Prostate gland (tissue), 2 donors: ENCODE measurements at places on chromosomes 6 and 20.

DNA sequence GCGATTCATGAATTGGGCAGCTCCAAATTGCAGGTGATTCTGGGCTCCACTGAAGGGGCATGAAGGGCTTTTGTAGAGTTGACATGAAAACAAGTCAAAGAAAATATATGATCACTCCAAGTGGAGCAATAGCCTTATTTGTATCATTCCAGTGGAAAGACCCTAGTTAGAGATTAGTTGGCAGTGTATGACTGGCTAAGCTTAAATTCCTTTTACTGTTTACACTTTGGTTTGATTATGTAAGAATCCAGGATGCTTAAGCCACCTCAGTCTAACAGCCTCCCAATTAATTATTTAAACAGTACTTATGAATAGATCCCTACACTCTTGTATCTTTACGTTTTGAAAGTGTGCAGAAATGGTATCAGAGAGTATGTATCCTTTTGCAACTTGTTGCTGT lies 712.4 kb downstream of the KIF16B start:
- H3K27me3 ChIP-seq: no peaks in the 10 kb centered on the region
- no peaks in the 10 kb centered on the region for H3K4me1 ChIP-seq
- H3K4me3 ChIP-seq: no peak overlapping the region
- no peak for DNase-seq

- H3K4me3 ChIP-seq: no peak overlapping the region
- no peak for DNase-seq
- H3K36me3 ChIP-seq: no peaks in the 10 kb centered on the region
- H3K4me1 ChIP-seq: no peaks in the 10 kb centered on the region
These were observed 1.3 kb upstream of the SMLR1 start for GRCh38 chr6:130825772-130826441.

DNA sequence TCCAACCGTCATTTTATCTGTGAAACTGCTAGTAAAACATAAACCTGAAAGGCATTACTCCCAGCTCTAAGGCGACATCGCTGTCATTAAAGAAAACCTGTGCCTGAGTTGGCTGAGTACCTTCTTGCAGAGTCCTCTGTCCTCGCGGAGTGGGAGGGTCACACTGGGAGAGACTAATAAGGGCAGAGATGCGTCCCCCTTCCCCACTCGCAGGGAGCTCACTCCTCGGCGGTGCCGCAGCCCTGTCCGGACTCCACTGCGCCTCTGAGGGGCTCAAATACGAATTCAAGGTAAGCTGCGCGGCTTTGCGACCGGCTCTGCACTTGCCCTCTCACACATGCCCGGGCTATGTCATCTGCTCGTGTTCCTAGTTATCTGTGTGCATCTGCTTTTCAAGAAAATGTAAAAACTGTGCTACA lies at the start of gene COL19A1:
COL19A1 (plus strand) TSS at position 206 of the 419 bp plus-strand sequence. CDS start 13,012 bp downstream, outside the sequence.
- no peaks in the 10 kb centered on the region for H3K36me3 ChIP-seq
- H3K27ac ChIP-seq: peak within 1 kb of the TSS; percentile 11
- H3K27me3 ChIP-seq: no peaks in the 10 kb centered on the region
- no peak for DNase-seq
- H3K4me3 ChIP-seq: peak within 1 kb of the TSS; percentile 43
- H3K4me1 ChIP-seq: no peaks in the 10 kb centered on the region

DNA sequence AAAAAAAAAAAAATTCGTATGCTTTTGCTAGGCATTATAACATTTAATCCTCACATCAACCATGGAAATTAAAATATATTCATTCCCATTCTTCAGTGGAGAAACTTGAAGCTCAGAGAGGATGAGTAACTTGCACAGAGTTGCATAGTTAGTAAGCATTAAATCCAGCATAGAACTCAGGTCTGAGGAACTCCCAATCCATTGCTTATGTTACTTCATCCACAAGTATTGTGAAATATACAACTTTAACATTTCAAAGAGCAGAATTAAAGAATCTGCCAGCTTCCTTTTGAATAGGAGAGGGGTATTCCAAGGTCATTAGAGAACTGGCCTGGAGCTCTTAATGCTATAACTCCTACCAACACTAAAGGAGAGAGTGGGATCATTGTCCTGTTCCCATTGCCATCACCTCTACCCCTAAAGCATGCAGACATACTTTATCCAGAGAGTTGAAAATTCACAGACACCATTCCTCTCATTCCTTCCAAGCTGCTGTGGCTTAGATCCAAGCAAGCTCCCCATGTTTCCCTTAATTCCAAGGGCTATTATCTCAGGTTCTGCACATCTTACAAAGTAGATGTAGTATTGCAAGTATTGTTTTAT lies 91.9 kb downstream of the FLRT3 start:
- H3K27me3 ChIP-seq: no peaks in the 10 kb centered on the region
- H3K27ac ChIP-seq: no peak overlapping the region
- DNase-seq: no peak
- H3K4me3 ChIP-seq: no peak overlapping the region
- no peaks in the 10 kb centered on the region for H3K4me1 ChIP-seq

DNA sequence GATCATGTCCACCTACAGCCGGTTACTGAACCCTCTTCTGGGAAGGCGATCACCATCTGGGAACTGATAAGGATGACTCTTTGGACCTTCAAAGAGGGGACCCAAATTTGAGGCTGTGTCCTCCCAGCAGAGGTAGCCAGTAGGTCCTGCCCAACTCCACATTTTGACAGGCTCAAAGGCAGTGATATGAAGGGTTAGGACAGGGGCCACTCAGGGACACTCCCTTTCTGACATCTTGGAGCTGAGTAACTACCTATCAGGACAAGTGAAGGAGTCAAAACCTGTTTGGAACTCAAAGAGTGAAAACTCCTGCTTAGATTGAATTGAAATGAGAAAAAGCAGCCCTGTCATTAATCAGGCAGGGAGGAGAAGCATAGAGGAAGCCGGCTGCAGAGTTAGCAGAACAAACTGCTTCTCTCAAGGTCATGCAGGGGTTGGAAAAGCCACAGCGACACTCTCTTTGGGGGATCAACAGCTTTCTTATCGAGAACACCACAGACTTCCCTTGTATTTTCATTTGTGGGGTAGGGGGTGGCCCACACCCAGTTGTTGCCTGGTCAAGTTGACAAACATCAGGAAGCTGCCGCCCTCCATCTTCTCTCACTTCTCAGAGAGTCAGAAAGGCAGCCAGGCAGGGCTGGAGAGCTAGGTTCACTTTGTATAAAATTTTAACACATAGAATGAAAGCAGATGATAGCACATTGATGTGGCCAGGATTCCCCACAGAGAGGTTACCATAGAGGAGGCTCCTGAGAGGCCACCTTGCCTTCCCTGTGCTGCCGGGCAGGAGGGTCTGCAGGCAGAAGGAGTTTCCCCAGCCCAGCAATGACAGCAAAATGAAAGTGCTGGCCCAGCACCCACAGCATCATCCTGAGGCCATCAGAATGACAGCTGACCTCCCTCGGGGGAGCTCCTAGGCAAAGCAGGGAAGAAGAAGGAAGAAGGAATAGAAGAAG lies 47.6 kb downstream of the AGPAT4 start:
- H3K27me3 ChIP-seq: no peaks in the 10 kb centered on the region
- H3K27ac ChIP-seq: no peak overlapping the region
- no peak for DNase-seq
- no peak overlapping the region for H3K4me3 ChIP-seq
- H3K36me3 ChIP-seq: no peaks in the 10 kb centered on the region
- H3K4me1 ChIP-seq: peaks cover 10% of the 10 kb centered on the region

DNA sequence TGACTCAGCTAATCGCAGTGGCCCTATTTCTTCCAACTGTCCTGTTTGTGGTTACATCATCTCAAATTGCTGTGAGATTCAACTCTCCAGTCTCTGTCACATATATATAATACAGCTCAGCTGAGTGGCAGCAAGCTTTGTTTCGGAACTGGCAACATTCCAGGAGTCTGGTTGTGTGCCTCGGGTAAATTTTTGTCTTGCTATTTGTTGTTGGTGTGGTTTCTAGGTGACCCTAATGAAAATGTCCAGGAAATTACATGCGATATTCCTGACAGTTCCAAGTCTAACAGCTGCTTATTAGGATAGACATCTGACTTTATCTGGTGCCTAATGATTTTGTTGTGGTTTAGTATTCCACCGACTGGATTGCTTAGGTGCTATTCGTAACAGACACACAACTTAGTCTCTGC lies 581.8 kb downstream of the CD109 start:
- DNase-seq: no peak
- H3K4me3 ChIP-seq: no peak overlapping the region
- no peaks in the 10 kb centered on the region for H3K4me1 ChIP-seq
- H3K36me3 ChIP-seq: no peaks in the 10 kb centered on the region
- H3K27me3 ChIP-seq: no peaks in the 10 kb centered on the region

GRCh38 chr6:8481727-8482126 lies 46.4 kb upstream of the SLC35B3 start:
- no peaks in the 10 kb centered on the region for H3K27me3 ChIP-seq
- no peaks in the 10 kb centered on the region for H3K36me3 ChIP-seq

DNA sequence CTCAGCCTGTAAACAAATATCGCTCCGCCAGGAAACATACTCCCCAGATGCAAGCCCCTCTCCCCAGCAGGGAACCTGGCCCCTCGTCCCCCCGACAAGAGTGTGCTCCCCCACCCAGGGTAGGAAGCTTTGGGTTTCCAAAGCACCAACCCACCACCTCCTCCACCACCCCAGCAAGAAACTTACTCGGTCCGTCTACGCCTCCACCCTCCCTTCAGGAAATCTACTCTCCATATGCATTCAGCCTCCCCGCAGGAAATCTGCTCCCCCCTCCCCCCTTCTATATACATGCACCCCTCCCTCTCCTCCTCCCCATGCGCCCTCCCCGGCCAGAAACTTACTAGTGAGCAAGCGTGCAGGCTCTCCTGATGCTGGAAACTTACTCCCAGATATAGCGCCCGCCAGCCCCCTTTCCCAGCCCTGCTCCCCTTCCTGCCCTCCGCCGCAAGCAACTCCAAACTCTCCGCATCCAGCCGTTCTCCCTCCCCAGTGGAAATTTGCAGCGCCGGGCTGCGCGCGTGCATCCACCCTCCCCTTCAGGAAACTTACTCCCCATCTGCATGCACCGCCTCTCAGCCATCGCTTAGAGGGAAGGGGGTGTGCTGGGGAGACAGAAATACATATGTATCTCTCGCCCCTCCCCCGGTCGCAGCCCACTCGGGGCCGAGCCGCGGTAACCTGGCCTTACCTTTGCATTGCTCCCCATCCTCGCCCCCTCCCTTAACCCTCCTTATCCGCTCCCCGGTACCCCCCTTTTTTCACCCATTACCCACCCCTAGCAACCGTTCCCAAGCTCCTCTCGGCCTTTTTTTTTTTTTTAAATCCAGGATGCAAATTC lies at the start of gene TRERF1:
TRERF1 (minus strand) TSS at position 594 of the 838 bp plus-strand sequence. CDS start 182,336 bp downstream, outside the sequence.
- peaks cover 14% of the 10 kb centered on the region for H3K4me1 ChIP-seq
- H3K36me3 ChIP-seq: no peaks in the 10 kb centered on the region
- peak within 1 kb of the TSS; percentile 75 for H3K4me3 ChIP-seq
- no peaks in the 10 kb centered on the region for H3K27me3 ChIP-seq
- peak; percentile 51 for DNase-seq

DNA sequence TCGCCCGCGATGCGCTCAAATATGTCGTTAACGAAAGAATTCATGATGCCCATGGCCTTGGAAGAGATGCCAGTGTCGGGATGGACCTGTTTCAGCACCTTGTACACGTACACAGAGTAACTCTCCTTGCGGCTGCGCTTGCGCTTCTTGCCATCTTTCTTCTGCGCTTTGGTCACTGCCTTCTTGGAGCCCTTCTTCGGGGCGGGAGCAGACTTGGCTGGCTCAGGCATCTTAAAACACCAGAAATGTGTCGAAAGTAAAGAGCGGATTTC lies 36.4 kb downstream of the HFE start:
- peak overlapping the region; percentile 81 for H3K4me3 ChIP-seq
- H3K27me3 ChIP-seq: no peaks in the 10 kb centered on the region
- peak overlapping the region; percentile 95 for H3K27ac ChIP-seq
- H3K4me1 ChIP-seq: peaks cover 5% of the 10 kb centered on the region
- no peaks in the 10 kb centered on the region for H3K36me3 ChIP-seq
- DNase-seq: no peak

DNA sequence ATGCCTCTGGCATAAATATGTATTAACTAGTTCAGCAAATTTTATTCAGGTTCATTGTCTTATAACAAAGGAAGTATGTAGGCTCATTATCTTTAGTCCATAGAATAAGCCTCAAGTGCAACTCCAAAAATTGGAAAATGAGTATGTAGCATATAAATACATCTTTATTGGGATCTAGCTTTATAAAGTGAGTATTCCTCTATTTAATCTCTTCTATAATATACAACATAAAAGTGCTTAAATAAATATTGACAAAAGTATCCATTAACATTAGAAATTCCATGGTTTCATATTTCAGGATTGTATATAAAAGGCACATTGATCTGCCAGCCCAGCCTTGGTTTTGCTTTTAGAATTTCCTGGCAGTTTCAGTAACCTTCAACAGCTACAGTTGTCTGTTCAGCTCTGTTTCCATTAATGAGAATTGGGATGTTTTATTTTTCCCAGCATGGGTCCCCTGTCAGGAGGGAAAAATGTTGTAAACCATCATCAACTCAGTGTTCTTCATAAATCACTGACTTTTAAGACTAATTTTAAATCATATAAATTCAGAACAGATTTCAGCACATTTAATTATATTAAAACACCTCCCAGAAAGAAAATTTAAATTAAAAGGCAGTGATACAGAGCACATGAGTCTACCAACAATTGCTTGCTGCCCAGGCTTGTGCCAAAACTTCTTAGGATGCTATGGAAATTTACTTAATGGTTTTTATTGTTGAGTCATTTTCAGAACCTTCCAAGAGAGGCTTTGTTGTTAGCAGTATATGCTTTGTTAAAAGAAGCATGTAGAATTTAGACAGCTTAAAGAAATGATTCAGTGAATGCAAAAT lies 119.7 kb downstream of the ADGRG6 start:
- H3K27ac ChIP-seq: no peak overlapping the region
- H3K36me3 ChIP-seq: no peaks in the 10 kb centered on the region
- DNase-seq: no peak
- H3K27me3 ChIP-seq: no peaks in the 10 kb centered on the region
- no peak overlapping the region for H3K4me3 ChIP-seq

- no peaks in the 10 kb centered on the region for H3K4me1 ChIP-seq
- no peak overlapping the region for H3K4me3 ChIP-seq
- H3K27me3 ChIP-seq: no peaks in the 10 kb centered on the region
- H3K27ac ChIP-seq: no peak overlapping the region
- no peak for DNase-seq
These were observed 13.0 kb downstream of the TENT5A start for GRCh38 chr6:81739230-81740195.

- H3K36me3 ChIP-seq: no peaks in the 10 kb centered on the region
- H3K27me3 ChIP-seq: no peaks in the 10 kb centered on the region
- H3K27ac ChIP-seq: no peak overlapping the region
- no peak overlapping the region for H3K4me3 ChIP-seq
- no peak for DNase-seq
- no peaks in the 10 kb centered on the region for H3K4me1 ChIP-seq
These were observed 104.1 kb upstream of the SLC35B3 start for GRCh38 chr6:8539453-8539852.

DNA sequence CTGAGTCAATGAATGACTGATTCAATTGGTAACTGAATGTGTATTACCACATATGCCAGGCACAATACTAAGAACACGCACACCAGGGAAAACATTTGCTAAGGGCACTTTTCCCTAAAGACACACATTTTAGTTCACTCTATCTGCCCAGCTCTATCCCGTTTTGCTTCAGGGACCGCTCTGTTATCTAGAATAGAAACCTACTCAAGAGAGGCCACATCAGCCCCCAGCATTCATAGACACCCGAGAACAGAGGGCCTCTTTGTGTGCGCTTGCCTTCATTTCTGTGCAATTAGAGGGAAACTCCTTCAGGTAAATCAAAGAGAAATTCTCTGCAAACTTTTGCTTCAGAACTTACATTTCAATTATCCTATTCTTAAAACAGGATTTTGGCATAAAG lies 50.3 kb downstream of the DZANK1 start:
- no peak for DNase-seq
- no peaks in the 10 kb centered on the region for H3K4me1 ChIP-seq
- no peak overlapping the region for H3K27ac ChIP-seq
- H3K4me3 ChIP-seq: no peak overlapping the region
- H3K27me3 ChIP-seq: no peaks in the 10 kb centered on the region
- no peaks in the 10 kb centered on the region for H3K36me3 ChIP-seq

GRCh38 chr6:31308050-31308844 lies 36.4 kb upstream of the HLA-C start:
- peak overlapping the region; percentile 31 for H3K4me3 ChIP-seq
- peak; percentile 76 for DNase-seq
- H3K27ac ChIP-seq: no peak overlapping the region
- H3K27me3 ChIP-seq: no peaks in the 10 kb centered on the region
